Cortex of kidney (tissue), 1 donor: ENCODE measurements at places on chromosomes 1 and 21.

DNA sequence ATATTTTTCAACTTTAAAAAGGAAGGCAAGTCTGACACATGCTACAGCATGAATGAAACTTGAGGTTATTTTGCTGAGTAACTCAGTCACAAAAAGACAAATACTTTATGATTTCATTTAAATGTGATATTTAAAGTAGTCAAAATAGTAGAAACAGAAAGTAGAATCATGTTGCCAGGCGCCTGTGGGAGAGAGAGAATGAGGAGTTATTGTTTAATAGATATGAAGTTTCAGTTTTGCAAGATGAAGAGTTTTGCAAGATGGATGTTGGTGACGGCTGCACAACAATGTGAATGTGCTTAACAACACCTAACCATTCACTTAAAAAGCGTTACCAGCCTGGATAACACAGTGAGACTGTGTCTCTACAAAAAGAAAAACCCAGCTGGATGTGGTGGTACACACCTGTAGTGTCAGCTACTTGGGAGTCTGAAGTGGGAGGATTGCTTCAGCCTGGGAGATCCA is 20.7 kb upstream of the ATP1A1 start:
- DNase-seq, result no peak

DNA sequence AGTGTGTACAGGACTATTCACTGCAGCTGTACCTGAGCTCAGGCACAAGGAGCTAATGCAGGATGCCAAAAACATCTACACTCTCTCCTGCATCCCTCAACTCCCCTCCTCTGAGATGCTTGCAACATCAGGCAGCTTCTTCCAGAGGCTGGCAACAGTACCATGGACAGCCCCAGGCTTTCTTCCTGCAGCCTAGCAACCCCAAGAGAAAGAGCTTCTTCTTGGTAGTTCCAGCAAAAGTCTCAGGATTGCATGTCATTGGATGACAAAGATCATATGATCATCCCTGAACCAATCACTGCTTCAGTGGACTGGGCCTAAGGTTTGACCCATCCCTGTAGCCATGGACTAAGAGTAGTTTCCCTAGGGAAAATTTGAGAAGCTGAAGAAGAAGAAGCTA is 46.7 kb downstream of the CAMK2N1 start:
- DNase-seq, result no peak

DNA sequence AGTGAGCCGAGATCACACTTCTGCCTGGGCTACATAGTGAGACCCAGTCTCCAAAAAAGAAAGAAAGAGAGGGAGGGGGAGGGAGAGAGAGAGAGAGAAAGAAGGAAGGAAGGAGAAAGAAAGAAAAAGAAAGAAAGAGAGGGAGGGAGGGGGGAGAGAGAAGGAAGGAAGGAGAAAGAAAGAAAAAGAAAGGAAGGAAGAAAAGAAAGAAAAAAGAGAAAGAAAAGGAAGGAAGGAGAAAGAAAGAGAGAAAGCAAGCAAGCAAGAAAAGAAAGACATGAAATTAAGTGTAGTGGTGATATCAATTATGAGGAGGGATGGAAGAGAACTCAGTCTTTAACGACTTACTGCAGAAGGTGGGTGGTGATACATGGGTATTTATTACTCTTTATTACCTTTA is 38.5 kb downstream of the CA6 start:
- DNase-seq, result no peak

DNA sequence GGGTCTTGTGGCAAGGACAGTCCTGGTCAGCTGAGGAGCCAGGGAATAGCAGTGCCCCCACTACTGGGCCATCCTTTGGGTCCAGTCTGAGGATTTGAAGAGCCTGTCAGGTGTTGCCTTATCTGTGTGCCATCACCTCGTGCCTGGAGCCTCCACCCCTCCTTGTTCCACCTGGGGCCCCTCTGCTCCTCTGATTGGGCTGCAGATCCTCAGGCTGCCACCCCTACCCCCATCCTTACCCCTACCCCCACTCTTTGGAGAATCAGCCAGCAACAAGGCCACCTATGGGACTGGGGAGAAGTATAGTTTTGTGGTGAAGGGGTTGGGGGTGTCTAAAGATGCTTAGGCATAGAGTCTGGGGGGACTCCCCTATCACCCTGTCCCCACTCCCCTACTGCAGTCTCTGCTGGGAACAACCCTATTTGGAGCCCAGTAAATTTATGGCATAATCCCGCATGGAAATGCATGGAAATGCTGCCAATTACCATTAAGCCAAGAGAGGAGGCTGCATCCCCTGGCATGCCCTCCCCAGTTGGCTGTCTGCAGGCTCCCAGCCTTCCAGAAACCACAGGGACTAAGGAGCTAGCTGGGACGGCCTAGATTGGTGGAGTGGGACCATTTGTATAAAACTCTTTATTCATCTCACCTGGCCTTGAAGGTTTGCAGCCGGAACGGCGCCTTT is 142.7 kb upstream of the CSF3R start:
- no peak for DNase-seq

- DNase-seq, result no peak
Measured at GRCh38 chr1:3827813-3828307, 29.2 kb downstream of the CEP104 start.

DNA sequence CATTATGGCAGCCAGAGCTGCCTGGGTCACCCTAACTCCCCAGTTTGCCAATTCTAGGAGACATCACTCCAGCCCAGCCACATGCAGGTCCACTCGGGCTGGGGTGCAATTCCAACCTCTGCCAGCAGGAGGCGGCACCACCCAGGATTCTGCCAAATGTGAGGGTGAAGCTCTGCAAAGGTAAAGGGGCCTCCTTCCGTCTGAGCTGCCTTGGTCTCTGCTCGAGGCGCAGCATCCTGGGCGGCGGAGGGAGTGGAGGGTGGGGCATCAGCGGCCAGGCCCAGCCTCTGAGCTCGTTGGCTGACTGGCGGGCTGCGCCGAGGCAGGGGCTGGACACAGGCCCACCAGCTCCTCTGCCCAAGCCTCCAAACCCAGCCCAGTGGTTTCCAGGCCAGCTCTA is 63.8 kb downstream of the ARHGEF16 start:
- no peak for DNase-seq
